Stimulated activated CD4-positive, alpha-beta T cell treated with anti-CD3 and anti-CD28 coated beads, Interleukin-4, amount 100 ng/mL, for 48 hours (primary cell): ENCODE measurements at places on chromosomes 6 and 20.

DNA sequence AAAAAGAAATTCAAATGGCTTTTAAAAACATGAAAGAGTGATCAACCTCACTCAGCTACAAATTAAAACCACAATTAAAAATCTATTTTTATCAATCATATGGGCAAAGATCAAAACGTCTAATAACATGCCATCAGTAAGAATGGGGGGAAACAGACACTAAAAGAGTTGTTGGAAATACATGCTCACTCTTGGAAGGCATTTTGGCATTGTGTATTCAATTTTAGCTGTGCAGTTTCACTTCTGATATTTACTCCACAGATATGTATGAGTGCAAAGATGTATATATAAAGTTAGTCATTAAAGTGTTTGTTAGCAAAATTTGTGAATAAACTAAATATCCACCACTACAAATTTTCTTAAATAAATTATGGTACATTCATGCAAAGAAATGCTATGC is 112.3 kb upstream of the TOP1 start:
- no peak for DNase-seq

DNA sequence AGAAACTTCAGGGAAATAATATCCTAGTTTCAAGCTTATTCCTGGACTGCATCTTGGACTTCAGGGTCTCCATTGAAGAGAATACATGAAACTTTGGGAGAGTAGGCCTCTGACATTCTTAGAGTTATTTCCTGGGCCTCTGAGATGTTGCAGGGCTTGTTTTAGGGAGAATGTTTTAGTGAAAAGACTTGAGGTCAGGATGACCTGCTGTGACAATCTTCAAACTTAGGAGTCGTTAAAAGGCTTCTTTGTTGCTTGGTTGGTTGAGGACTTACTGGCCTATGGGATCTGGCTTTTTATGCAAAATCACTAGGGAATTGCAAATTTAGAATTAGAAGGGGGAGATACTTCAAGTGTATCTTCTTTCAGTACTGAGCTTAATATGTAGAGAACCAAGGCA is 613.2 kb upstream of the FLRT3 start:
- DNase-seq, result no peak

- DNase-seq, result no peak
These were observed 1.4 kb upstream of the TSPYL4 start for GRCh38 chr6:116255246-116255800.

GRCh38 chr6:125367036-125367782 is 65.4 kb upstream of the HDDC2 start:
- no peak for DNase-seq

DNA sequence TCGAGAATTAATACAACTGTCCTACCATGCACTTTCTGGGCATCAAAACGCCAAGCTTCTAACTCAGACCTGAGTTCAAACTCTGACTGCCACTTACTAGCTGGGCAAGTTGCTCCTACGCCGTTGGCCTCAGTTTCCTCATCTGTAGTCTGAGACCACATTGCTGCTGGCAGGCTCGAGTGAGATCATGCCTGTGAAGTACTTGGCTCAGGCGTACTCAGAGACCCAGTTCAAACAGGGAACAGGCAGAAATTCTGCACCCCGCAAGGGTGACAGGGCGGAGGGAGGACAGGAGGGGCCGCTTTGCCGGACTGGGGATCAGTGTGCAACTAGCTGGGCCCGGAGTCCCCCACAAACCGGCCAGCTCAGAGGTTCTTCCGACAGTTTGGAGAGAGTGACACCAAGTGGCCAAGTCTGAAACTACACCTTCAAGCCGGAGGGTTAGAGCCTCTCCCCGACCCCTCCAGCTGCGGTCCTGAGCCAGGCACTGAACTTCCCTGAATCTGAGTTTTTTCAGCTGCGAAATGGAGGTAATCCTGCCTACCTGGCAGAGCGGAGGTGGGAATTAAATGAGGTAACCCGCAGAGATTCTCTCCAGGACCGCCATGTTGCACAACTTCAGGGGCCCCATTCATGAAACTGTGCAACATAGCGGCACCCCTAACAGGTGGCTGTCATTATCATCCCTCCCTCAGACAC is 46.0 kb upstream of the PTPN1 start:
- DNase-seq, result no peak

- no peak for DNase-seq
These were observed 8.3 kb downstream of the OARD1 start for GRCh38 chr6:41063884-41064285.
